Posterior vena cava (tissue), 2 donors: ENCODE measurements at places on chromosomes 16 and 17. TPM values are rescaled to one million over a fixed set of nuclear protein-coding genes. Genes with fewer than 3 reads are reported as not detected.

DNA sequence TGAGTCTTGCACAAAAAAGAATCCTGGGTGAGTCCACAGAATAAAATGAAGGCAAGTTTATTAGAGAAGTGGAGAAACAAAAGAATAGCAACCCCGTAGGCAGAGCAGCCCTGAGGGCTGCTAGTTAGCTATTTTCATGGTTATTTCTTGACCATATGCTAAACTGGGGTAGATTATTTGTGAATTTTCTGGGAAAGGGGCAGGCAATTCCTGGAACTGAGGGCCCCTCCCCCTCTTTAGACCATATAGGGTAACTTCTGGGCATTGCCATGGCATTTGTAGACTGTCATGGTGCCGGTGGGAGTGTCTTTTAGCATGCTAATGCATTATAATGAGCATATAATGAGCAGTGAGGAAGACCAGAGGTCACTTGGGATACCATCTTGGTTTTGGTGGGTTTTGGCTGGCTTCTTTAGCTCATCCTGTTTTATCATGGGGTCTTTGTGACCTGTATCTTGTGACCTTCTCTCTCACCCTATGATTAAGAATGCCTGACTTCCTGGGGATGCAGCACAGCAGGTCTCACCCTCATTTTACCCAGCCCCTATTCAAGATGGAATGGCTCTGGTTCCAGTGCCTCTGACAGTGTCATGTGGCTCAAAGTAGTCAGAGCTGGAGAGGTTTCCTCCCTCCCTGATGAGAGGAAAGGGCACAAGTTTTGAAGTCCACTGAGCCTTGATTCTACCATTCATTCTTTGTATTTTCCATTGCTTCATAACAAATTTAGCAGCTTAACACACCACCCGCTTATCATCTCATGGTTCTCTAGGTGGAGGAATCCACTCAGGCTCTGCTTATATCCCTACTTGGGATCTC, 55.7 kb upstream of the LGALS9 start:
- no peak for DNase-seq

GRCh38 chr16:87196231-87196630, 121.0 kb downstream of the C16orf95 start:
- DNase-seq: no peak

GRCh38 chr16:73265124-73265837, 217.4 kb upstream of the ZFHX3 start:
- no peak for DNase-seq

DNA sequence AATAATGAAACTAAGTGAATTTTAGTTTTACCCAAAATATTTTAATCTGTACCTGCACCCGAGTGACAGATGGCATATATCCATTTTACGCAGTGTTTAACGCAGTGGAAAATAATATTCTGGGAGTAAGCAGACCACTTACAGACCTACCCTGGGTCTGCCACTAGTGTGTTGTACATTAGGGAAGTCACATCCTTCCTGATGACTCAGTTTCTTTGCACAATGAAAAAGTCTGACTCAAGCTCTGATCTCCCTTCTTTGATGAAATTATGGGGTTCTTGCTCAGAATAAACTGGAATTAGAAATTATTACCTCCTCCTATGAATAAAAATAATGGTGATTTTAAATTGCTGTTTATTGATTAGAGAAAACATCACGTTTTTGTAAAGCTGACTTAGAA, 123.2 kb upstream of the AXIN2 start:
- no peak for DNase-seq

MARVELD3 gene
- not detected for total RNA-seq
